ENCODE measurements at places on chromosomes 2 and 18.

DNA sequence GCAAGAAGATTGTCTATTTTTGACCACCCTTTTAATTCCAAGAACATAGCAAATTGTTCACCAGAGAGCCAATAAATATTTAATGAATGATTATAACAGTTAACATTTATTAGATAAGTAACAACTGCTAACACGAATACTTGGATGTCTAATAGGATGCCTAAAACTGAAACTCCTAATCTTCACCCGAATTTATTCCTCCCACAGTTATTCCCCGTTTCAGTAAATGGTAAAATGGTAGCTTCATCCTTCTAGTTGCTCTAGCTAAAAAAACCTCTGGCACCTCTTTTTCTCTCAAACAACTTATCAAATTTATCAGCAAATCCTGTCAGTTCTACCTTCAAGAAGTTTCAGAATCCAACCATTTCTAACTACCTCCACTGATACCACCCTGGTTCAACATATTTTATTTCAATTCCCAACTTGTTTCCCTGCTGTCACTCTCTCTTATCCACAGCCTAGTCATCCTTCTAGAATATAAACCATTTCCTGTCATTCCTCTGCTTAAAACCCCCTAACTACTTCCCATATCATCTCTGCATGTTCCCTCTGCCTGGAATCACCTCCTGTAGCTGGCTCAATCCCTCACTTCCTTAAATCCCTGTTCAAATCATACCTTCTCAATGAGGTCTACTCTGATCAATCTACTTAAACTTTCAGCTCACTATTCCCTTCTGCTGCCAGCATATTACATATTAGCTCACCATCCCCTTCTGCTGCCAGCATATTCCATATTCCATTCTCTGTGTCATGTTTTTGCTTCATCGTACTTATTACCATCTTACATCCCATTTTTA lies 93.8 kb downstream of the ROCK2 start:
- DNase-seq: no peak

DNA sequence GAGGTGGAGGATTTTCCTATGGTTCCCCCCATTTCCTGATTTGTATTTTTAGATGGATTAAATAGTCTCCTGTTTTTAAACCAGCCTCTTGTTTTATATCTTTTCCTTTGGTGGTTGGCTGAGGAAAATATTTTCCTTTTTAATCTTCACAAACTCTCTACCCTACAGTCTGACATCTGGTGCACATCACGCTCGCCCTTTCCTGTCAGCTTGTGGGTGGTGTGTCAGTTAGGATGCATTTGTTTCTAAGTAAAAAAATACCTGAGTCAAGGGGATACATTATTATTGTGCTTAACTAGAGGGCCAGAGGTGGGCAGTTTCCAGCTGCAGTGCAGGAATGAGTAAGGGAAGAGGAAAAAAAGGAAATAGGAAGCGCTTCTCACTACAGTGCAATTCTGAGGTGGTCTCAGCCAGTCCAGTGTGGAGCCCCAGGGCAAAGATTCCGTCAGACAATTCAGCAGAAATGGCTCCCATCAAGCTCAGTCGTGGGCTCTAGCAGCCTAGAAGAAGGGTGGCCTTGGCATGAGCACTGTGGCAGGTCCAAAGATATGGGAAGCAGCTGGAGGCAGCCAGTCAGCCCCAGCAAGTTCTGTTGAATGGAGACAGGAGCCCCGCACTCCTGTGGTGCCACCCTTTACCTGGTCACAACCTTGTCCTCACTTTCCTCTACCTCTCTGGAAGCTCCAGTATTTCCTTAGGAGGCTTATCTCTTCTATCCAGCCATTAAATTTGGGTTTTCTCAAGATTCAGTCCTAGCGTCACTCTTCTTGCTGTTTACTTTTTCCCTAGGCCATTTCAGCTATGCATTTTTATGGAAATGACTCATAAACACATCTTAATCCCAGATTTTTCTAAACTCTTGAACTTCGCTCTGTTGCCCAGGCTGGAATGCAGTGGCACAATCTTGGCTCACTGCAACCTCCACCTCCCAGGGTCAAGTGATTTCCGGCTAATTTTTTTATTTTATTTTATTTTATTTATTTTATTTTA lies 18.5 kb downstream of the SFTPB start:
- DNase-seq: no peak

GRCh38 chr2:20080428-20080827 lies 29.0 kb upstream of the LAPTM4A start:
- DNase-seq: no peak

GRCh38 chr2:65450810-65451209 lies 18.4 kb upstream of the SPRED2 start:
- DNase-seq: no peak

DNA sequence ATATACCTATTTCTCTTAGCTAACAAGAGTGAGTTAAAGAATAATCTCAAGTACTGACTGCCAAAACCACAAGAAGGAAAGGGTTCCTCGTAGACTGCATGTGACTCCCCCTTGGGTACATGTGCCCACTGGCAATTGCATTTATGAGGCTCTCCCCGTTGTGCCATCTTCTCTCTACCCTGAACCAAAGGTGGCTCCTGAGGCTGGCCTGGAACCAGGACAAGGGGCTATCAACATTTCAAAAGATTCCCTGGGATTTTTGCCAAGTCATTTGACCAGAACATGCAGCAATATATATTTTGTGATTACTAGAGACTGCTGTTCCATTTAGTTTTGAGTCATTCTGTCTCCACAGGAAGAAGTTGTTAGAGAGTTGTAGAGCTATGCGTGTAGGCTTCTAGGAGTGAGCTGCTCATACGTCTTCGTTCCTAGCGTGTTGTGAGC lies 45.8 kb downstream of the LAMA3 start:
- no peak for DNase-seq

- no peak for DNase-seq
These were observed 69.4 kb downstream of the CDC42EP3 start for GRCh38 chr2:37602040-37602439.

DNA sequence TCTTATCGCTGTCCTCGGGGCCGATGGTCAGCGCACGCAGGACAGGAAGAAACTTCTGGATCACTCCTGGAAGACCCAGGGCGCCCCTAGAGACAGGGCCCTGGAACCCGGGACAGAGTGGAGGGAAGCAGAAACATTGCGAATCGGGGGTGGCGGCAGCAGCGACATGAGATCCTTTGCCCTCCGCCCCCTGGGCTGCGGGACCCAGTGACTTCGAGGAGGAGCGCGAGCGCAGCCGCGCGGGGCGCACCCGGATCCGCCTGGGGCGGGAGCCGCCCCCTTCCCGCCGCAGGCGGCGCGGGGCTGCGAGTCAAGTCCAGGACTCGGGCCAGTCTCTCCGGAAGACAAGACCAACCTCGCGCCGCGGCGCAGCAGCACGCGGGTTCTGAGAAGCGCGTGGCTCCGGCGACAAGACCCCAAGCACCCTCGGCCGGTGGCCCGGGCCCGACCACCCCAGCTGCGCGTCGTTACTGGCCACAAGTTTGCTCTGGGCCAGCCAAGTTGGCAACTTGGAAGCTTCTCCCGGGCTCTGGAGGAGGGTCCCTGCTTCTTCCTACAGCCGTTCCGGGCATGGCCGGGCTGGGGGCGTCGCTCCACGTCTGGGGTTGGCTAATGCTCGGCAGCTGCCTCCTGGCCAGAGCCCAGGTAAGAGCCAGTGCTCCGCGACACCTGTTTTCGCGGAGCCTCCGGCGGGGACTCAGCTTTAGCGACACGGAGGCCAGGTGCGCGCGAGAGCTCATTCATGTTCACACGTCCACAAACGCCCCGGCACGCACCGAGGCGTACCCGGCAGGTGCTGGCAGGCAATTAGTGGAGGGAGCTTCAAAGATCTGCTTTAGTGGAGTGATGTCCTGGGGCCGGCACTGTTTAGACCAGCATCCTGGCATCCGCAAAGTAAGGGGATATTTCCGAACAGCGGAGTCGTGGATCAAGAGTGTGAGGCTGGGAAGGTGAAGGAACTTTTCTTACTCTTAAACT lies at the start of gene PTH2R:
PTH2R (plus strand) TSS at position 319 of the 978 bp plus-strand sequence; CDS start at position 571, 252 bp downstream.
- DNase-seq: no peak

Measured in stimulated activated CD8-positive, alpha-beta memory T cell treated with anti-CD3 and anti-CD28 coated beads, Interleukin-15, amount 100 ng/mL, for 48 hours (primary cell).